SJSA1 (cell line): ENCODE measurements at places on chromosomes 3 and 15. TPM values are rescaled to one million over a fixed set of nuclear protein-coding genes. Genes with fewer than 3 reads are reported as not detected.

DNA sequence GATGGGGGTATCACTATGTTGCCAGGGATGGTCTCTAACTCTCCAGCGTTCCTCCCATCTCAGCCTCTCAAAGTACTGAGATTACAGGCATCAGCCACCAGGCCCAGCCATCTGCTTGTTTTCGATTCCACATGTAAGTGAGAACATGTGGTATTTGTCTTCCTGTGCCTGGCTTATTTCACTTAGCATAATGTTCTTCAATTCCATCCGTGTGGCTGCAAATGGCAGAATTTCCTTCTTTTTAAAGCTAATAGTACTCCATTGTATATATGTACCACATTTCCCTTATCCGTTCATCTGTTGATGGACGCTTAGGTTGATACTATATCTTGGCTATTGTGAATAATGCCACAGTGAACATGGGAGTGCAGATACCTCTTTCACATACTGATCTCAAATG lies 70.6 kb downstream of the ASB7 start:
- no peak for DNase-seq
- no peak overlapping the region for H3K27ac ChIP-seq
- peaks cover 23% of the 10 kb centered on the region for H3K4me1 ChIP-seq
- H3K27me3 ChIP-seq: no peaks in the 10 kb centered on the region

DNA sequence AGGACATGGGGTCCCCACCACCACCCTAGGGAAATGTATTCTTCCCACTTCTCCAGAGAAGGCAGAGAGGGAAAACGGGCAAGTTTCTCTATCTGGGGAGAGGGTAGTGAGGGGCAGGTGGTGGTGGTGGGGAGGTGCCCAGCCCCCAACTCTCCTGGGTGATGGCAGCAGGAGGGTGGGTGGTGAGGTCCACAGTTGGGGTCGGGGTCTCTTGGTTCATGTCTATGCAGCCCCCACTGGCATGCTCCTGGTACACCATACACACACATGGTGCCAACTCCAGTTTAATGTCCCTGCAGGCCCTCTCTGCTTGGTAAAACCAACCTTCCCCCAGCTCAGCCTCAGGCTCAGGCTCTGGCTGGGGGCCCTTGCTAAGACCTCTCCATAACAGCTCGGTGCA lies 254.5 kb upstream of the LYSMD4 start:
- no peak overlapping the region for H3K4me3 ChIP-seq
- no peak overlapping the region for H3K27ac ChIP-seq
- no peaks in the 10 kb centered on the region for H3K36me3 ChIP-seq
- no peak for DNase-seq
- H3K4me1 ChIP-seq: no peaks in the 10 kb centered on the region

GRCh38 chr3:7787871-7788828 lies 713.5 kb upstream of the LMCD1 start:
- H3K27ac ChIP-seq: no peak overlapping the region
- no peak for DNase-seq
- H3K4me3 ChIP-seq: no peak overlapping the region
- no peaks in the 10 kb centered on the region for H3K27me3 ChIP-seq

DNA sequence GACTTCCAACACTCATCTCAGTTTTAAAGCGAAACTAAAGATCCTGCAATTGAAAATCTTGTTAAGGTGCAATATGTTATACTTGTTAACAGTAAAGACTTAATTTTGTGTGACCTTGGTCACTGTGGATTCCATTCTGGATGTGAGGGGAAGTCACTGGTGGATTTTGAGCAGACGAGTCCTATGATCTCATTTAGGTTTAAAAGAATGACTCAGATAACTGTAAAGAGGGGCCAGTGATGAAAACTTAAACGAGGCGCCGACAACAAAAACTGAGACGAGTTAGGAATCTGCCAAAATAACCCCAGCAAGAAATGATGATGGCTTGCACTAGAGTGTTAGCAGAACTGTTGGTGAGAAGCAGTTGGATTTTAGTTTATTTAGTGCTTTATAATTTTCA lies 56.5 kb downstream of the LRRC28 start:
- no peaks in the 10 kb centered on the region for H3K36me3 ChIP-seq
- peak overlapping the region; percentile 69 for H3K27ac ChIP-seq

- DNase-seq: no peak
- H3K27me3 ChIP-seq: no peaks in the 10 kb centered on the region
- no peaks in the 10 kb centered on the region for H3K36me3 ChIP-seq
Measured at GRCh38 chr3:163785693-163786092, 1292.6 kb downstream of the SI start.

- H3K36me3 ChIP-seq: no peaks in the 10 kb centered on the region
- DNase-seq: no peak
- peaks cover 11% of the 10 kb centered on the region; the same call in 1 of the 2 replicates for H3K27me3 ChIP-seq
- no peak overlapping the region for H3K4me3 ChIP-seq
- peaks cover 7% of the 10 kb centered on the region; the same call in 1 of the 2 replicates for H3K4me1 ChIP-seq
- H3K27ac ChIP-seq: no peak overlapping the region
Measured at GRCh38 chr3:70076396-70076795, 76.9 kb downstream of the SAMMSON start.

DNA sequence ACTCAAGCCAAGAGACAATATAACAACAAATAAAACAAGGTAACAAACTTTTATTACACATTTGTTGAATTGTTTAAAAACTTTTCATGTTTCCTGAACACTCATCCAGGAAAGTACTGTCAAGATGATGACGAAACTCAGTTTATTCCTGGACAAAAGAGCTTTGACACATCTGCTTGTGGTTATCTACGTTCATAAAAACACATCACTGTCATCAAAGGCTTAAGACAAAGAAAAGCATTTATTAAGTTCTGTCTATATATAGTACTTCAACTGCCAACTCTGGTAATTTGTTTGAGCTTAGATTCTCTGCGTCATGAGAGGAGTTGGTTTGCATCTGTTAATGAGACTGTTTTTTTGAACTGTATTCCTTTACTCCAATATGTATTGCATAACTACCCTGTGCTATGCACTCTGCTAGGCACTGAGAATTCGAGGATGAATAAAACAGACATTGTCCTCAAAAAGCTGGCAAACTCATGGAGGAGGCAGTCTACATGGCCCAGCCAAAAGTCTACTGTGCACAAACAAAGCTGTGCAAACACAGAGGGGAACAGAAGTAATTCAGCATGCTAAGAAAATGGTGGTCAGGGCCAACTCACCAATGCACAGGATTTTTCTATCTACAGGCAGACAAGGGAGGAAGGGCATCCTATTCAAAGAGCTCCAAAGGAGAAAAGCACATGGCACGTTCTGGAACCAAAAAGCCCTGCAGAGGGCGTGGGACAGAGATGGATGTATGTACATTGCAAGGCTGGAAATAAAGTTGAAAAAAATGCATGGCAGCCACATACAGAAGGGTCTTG lies 21.5 kb downstream of the PLD1 start:
- H3K27me3 ChIP-seq: no peaks in the 10 kb centered on the region
- H3K36me3 ChIP-seq: no peaks in the 10 kb centered on the region
- H3K4me1 ChIP-seq: peaks cover 48% of the 10 kb centered on the region
- H3K4me3 ChIP-seq: no peak overlapping the region
- peak; percentile 67 for DNase-seq
- peak overlapping the region; percentile 67 for H3K27ac ChIP-seq

DNA sequence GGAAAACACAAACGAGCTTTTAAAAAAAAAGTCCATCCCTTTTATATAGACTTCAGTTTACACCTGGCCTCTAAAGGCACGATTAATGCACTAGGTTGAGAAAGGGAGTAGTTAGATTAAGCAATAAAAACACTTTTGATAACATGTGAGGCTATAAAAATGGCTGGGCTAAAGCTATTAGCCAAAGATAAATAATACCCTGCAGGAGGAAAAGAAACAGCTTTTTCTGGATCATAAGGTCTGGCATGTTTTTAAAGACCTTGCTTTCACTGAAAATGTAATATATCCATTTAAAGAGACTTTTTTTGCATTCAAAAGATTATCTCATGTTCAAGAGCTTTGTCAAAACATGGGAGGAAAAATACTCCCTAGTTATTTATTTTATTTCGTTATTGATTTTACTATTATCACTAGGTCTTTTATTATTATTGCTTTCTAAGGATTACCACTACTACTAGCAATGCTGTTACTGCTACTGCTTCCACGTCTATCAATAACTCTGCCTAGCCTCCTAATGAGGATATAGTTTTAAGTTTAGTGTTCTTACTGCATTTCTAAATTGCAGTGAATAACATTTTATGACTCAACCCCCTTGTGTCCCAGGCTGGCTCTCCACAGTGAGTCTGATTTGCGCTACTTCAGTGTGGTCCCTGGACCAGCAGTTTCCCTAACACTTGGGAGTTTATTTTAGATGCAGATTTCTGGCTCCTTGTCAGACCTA lies 93.4 kb downstream of the THRB start:
- DNase-seq: no peak
- H3K27me3 ChIP-seq: no peaks in the 10 kb centered on the region
- H3K4me3 ChIP-seq: no peak overlapping the region
- no peaks in the 10 kb centered on the region for H3K36me3 ChIP-seq
- no peaks in the 10 kb centered on the region for H3K4me1 ChIP-seq

DNA sequence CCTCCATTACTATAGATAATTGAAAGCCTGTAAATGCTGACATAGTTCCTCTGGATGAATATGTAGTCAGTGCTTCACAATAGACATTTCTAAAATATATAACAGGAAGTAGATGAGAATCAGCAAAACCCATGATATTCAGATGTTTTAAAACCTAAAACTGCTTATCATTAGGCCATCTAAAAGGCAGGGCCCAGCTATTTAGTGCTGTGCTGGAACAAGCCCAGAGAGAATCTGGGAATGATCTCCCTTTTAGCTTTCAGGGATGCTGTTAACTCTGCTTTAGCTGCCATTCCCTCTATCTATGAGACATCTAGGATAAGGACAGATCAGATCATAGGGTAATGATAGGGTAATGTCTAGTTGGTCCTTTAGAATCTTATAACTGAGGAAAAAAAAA lies 106.8 kb downstream of the SLMAP start:
- no peaks in the 10 kb centered on the region for H3K4me1 ChIP-seq
- no peak overlapping the region for H3K4me3 ChIP-seq
- no peaks in the 10 kb centered on the region for H3K27me3 ChIP-seq
- H3K27ac ChIP-seq: no peak overlapping the region
- DNase-seq: no peak

- peak; percentile 60 for DNase-seq
- no peaks in the 10 kb centered on the region for H3K27me3 ChIP-seq
- peaks cover 40% of the 10 kb centered on the region for H3K36me3 ChIP-seq
- H3K4me3 ChIP-seq: no peak overlapping the region
Measured at GRCh38 chr3:58173669-58174398, 36.9 kb downstream of the DNASE1L3 start.

DNA sequence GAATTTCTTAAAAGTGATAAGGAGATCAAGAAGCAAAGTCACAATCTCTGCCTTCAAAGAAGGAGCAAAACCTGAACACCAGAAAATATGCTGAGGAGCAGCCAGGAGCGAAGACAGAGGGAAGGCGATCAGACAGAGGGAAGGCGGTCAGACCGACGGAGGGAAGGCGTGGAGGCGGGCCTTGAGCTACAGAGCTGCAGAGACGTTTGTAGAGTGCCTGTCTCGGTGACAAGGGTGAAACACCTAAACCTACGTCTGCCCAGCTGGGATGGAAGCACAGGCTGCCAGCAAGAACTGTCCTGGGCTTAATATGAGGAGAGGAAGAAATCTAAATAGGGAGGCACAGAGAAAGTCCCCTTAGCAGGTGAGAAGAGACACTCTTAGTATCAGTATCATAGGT lies 476.0 kb downstream of the OCA2 start:
- DNase-seq: no peak
- no peak overlapping the region for H3K4me3 ChIP-seq
- no peak overlapping the region for H3K27ac ChIP-seq
- no peaks in the 10 kb centered on the region for H3K36me3 ChIP-seq
- H3K27me3 ChIP-seq: no peaks in the 10 kb centered on the region

Gene SAXO2
- total RNA-seq: 0.66 and 4.0 TPM in 2 replicates

Gene PAK6
- total RNA-seq: 0.05 and 0.09 TPM in 2 replicates

Gene FOXB1
- not detected in 2 replicates for total RNA-seq

Gene LACTB
- total RNA-seq: 71.8 and 100 TPM in 2 replicates

Gene PRKAR2A
- 16.9 and 26.9 TPM in 2 replicates for total RNA-seq
